ENCODE measurements at places on chromosomes 12 and 14. TPM values are rescaled to one million over a fixed set of nuclear protein-coding genes. Genes with fewer than 3 reads are reported as not detected.

The IQSEC3 gene
- not detected for total RNA-seq

The TAS2R14 gene
- 2.9 TPM for total RNA-seq

The NEUROD4 gene
- total RNA-seq = not detected

The ADAMTS20 gene
- total RNA-seq = 0.12 TPM

The IGF1 gene
- 0.12 TPM for total RNA-seq

The SLC25A21 gene
- under 0.01 TPM for total RNA-seq

The SDR39U1 gene
- 10.7 TPM for total RNA-seq

The SLC39A2 gene
- total RNA-seq = 0.12 TPM

The CAPZA3 gene
- total RNA-seq = not detected

The GALNT8 gene
- not detected for total RNA-seq

The MAGOHB gene
- 15.1 TPM for total RNA-seq

The IL26 gene
- not detected for total RNA-seq

The KRT83 gene
- total RNA-seq = not detected

The RPL41 gene
- total RNA-seq = 982 TPM

The CCDC175 gene
- not detected for total RNA-seq

The ADAM21 gene
- not detected for total RNA-seq

The WNT1 gene
- total RNA-seq = not detected

The TMEM52B gene
- not detected for total RNA-seq
